ENCODE measurements at places on chromosomes 3 and 15.

DNA sequence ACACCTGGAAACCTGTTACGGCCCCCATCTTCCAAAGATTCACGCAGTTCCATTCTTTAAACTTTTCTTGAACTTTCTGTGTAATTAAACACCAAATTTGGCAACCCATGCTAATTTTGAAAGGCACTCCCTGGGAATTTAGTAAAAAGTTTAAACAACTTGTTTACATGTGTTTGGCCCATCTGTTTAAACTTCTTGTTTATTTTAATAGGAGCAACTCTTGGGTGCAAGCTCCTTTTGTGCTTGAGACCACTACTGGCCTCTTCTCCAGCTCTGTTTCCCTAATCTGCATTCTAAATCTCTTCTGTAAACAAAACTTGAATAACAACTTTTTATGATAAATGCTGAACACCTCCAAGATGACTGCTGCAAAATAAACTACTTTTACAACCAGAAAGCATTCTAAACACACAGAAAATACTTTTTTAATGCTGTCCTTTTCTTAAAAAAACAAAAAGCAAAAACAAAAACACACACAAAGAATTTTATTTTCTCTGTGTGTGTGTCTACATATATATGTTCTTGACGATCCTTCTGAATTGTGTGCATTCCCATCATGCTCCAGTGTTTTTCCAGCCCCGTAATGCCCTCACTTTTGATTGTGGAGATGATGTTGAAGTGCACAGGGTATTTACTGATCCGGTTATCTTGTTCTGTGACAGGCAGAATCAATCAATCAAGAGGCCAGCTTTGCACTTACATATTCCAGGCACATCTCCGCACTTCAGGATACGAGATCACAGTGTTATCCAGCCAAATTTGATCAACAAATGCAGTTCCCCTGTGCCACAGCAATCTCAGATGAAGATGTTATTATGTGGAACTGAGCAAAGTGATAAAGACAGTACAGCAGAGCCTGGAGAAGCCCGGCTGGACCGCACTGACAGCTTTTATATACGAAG, 416.9 kb downstream of the FOXP1 start:
- DNase-seq: no peak

GRCh38 chr15:99605490-99605931, 39.7 kb downstream of the MEF2A start:
- DNase-seq: no peak

- no peak for DNase-seq
Measured at GRCh38 chr3:33044676-33045075, 52.3 kb downstream of the GLB1 start.

GRCh38 chr3:134057006-134057653, 27.4 kb upstream of the SLCO2A1 start:
- no peak for DNase-seq

DNA sequence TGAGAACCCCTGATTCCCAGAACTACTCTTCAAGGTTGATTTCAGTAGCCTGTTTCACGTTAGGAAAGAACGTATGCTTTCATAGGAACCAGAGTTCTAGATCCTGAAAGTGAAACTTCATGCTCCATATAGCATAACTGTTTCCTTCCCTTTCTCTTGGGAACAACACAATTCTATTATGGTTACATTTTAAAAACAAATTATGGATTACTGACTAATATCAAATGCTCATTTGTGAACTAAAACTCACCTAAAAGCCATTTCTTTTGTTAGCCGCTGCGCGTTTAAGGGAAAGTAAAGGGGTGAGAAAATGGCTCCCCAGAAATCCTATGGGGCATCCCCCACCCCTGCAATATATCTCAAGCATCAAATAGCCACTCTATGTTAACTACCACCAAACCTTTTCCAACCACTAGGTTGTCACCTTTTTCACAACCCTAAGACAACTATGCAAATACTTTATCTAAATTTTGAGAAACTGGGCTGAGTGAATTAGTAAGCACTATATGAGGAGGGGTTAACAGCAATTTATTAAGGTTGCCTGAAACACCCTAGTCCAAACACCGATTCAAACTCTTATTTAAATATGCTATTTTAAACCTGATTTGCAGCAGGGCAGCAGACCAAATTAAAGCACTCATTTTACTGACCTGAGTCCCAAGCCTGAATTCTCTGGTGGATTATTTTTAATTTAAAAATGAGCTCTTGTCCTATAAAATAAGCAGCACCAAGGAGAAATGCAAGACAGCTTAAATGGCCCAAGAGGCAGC, 2.4 kb downstream of the SIAH2 start:
- no peak for DNase-seq

GRCh38 chr3:13616359-13616758, 67.4 kb downstream of the FBLN2 start:
- no peak for DNase-seq

- no peak for DNase-seq
Measured at GRCh38 chr15:76340803-76341365, 4.3 kb downstream of the ISL2 start.

DNA sequence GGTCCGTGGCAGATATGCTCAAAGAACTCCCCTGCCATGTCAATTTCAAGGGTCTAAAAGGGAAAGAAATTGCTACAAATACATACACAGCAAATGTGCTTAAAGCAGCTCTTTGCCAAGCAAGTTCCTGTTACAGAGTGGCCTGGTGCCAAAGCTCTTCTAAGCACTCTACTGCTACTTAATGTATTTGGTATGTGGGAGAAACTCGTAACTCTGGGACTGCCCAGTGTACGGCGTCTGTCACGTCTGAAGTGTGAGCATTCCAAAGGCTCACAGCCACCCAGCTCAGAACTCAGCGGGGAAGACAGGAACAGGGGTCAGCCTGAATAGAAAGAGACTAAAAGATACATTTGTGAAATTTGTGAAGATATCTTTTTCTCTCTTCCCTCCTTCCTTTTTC, 54.6 kb downstream of the RBMS3 start:
- DNase-seq: no peak

- no peak for DNase-seq
Measured at GRCh38 chr3:50288387-50289007, 3.7 kb downstream of the IFRD2 start.

All from NT2/D1 (cell line).